ENCODE measurements at places on chromosomes 2 and 18.

- no peaks in the 10 kb centered on the region for H3K27me3 ChIP-seq
- no peaks in the 10 kb centered on the region for H3K4me1 ChIP-seq
- H3K36me3 ChIP-seq = no peaks in the 10 kb centered on the region
Observed at GRCh38 chr2:138779406-138779780, 797 bp downstream of the NXPH2 start.

DNA sequence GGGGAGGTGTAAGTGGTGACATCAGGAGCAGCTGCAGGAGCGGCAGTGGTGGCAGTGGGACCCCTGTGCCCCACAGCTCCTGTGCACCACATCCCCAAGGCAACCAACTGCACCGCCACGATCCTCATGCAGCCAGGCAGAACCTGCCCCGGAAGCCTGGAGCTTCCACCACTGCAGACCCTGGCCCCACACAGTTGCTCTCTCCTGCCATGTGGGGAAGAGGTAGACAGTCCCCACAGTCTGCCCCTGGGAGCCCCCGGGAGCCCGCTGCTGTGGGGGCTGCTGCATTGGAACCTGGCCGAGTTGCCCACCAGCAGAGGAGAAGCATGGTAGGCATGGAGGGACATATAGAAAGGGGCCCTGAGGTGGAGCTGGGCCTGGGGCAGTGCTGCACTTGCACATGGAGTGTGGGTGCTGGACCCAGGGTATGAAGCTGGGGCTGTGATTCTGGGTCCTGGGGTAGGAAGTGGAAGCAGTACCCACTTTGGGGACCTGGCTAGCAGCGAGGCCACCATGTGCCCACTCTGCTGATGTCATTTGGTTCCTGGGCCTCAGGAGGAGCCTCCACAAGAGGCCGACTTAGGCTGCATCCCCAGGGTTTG lies 623.3 kb upstream of the LRRTM4 start:
- H3K27me3 ChIP-seq = no peaks in the 10 kb centered on the region
- H3K36me3 ChIP-seq = no peaks in the 10 kb centered on the region
- no peak overlapping the region for H3K4me3 ChIP-seq
- no peak for DNase-seq

DNA sequence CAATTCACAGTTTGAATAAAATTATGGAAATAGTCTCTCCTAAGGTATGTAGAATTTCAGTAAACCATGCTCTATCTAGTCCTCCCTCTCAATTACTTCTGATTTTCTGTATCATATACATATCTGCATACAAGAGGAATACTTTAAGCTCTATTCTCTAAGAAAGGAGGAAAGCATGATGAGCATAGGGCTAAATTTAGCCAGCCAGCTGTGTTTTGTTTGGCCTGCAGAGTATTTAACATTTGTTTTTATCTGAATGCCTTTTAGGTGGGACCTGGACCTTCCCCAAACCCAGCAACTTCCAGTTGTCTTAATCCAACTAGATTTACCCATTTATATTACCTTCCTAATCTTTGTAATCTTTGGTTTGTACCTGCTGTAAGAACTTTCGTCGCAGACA lies 42.2 kb upstream of the FAM117B start:
- DNase-seq = no peak
- H3K4me3 ChIP-seq = no peak overlapping the region
- no peaks in the 10 kb centered on the region for H3K27me3 ChIP-seq
- H3K27ac ChIP-seq = no peak overlapping the region

DNA sequence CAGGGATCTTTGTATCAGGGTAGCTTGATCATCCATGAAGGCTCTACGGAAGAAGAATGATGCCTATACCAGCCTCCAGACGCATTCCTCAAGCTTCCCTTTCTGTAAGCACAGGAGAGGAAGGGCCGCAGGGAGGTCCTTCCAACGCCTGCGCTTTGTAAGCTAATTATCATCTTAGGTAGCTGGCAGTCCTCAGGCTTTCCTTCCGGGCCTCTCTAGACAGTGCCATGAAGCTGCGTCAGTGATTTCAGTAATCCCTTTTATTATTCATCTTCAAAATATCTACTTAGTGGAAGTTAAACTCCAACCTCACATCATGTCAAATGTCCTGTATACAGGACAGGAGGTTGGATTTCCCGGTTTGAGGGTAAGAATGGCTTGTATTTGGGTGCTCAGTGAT lies 92.3 kb downstream of the ETAA1 start:
- H3K27me3 ChIP-seq = no peaks in the 10 kb centered on the region
- no peaks in the 10 kb centered on the region for H3K4me1 ChIP-seq
- no peak for DNase-seq

GRCh38 chr2:7023542-7023941 lies 106.3 kb downstream of the RNF144A start:
- H3K4me3 ChIP-seq = no peak overlapping the region
- no peaks in the 10 kb centered on the region for H3K36me3 ChIP-seq
- H3K27me3 ChIP-seq = no peaks in the 10 kb centered on the region
- peaks cover 6% of the 10 kb centered on the region for H3K4me1 ChIP-seq
- no peak overlapping the region for H3K27ac ChIP-seq
- DNase-seq = peak; percentile 61

DNA sequence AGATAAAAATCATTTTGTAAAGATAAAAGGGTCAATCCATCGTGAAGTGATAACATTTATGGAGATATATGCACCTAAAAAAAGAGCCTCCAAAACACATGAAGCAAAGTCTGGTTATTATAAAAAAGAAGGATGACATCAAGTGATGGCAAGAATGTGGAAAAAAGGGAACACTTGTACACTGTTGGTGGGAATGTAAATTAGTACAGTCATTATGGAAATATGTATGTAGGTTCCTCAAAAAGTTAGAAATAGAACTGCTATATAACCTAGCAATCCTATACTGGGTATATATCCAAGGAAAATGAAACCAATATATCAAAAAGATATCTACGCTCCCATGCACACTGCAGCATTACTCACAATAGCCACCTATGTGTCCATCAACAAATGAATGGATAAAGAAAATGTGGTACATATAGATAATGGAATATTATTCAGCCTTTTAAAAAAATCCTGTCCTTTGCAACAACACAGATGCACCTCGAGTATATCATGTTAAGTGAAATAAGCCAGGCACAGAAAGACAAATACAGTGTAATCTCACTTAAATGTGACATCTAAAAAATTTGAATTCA lies 28.9 kb downstream of the ABCB11 start:
- DNase-seq = no peak
- H3K4me3 ChIP-seq = no peak overlapping the region
- no peaks in the 10 kb centered on the region for H3K4me1 ChIP-seq
- H3K27me3 ChIP-seq = no peaks in the 10 kb centered on the region
- H3K36me3 ChIP-seq = no peaks in the 10 kb centered on the region

GRCh38 chr18:8762968-8763367 lies 57.6 kb downstream of the MTCL1 start:
- no peaks in the 10 kb centered on the region for H3K27me3 ChIP-seq

DNA sequence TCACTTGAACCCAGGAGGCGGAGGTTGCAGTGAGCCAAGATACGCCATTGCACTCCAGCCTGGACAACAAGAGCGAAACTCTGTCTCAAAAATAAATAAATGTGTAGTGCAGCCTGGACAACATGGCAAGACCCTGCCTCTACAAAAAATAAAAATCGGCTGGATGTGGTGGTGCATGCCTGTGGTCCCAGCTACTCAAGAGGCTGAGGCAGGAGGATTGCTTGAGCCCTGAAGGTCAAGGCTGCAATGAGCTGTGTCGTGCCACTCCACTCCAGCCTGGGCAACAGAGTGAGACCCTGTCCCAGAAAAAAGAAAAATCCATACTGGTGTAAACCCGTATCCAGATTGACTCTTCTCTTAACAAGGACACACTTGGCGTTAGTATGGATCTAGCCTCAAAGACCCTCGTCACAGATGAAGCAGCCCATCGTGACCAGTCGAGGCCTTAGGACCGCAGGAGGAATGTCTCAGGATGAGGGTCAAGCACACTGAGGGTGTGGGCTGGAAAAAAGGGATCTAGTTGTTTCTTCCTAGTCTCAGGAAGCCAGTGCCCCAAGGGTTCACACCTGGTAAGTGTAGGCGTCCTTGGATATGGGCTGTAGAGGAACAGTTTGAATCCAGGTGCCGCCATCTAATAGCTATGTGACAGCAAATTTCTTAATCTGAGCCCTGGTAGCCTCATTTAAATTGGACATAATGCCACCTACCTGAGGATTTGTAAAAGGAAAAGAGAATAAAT lies 4.0 kb upstream of the GPBAR1 start:
- no peaks in the 10 kb centered on the region for H3K36me3 ChIP-seq
- H3K27ac ChIP-seq = no peak overlapping the region
- peaks cover 17% of the 10 kb centered on the region for H3K4me1 ChIP-seq
- DNase-seq = no peak

GRCh38 chr2:137091704-137092103 lies 326.4 kb downstream of the THSD7B start:
- DNase-seq = no peak
- H3K4me3 ChIP-seq = no peak overlapping the region
- no peak overlapping the region for H3K27ac ChIP-seq
- H3K36me3 ChIP-seq = no peaks in the 10 kb centered on the region
- no peaks in the 10 kb centered on the region for H3K4me1 ChIP-seq

- DNase-seq = no peak
- H3K27me3 ChIP-seq = no peaks in the 10 kb centered on the region
- no peaks in the 10 kb centered on the region for H3K4me1 ChIP-seq
Observed at GRCh38 chr2:101837354-101837753, 139.8 kb downstream of the MAP4K4 start.

GRCh38 chr2:158181171-158181570 lies 79.5 kb downstream of the UPP2 start:
- no peaks in the 10 kb centered on the region for H3K4me1 ChIP-seq
- DNase-seq = no peak
- H3K27me3 ChIP-seq = no peaks in the 10 kb centered on the region
- no peaks in the 10 kb centered on the region for H3K36me3 ChIP-seq
- H3K4me3 ChIP-seq = no peak overlapping the region

DNA sequence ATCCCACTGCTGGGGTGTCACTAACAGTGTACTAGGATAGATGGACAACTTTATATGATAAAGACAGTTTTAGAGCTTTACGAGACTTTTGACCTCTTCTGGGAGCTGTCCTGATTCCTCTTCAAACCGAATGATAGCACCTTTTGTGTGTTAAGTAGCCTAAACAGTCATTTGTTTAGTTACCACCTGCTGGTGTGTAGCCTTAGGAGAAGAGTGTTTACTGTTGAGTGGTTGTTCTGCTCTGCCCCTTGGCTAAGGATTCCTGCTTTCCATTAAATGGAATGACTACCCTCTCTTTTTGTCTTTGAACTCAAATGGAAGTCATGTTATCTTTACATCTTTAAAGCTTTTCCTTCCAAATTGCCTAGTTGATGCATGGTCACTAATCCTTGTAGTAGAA lies 28.0 kb upstream of the MGAT5 start:
- DNase-seq = no peak
- no peak overlapping the region for H3K27ac ChIP-seq
- no peaks in the 10 kb centered on the region for H3K27me3 ChIP-seq

GRCh38 chr2:201965550-201965949 lies 68.1 kb upstream of the FZD7 start:
- DNase-seq = no peak
- H3K4me3 ChIP-seq = no peak overlapping the region
- no peaks in the 10 kb centered on the region for H3K4me1 ChIP-seq
- no peaks in the 10 kb centered on the region for H3K27me3 ChIP-seq

DNA sequence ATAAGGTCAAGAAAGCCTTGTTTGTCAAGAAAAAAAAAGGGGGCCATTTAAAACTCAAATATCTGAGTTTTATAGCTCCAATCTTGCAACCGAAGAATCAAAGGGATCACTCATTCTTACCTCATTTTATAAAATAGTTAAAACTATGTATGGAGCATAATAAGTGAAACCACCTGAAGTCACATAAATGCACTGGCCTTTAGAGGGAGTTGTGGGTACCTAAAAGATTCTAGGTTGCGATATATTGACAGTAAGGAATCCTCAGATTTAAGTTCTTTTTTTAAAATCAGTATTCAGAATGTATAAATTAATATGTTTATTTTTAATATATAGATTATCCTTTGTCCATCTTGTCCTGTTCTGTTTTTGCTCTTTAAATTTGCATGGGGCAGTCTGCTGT lies 3.4 kb downstream of the ARHGAP28 start:
- no peak for DNase-seq
- no peak overlapping the region for H3K27ac ChIP-seq
- H3K27me3 ChIP-seq = no peaks in the 10 kb centered on the region
- peaks cover 11% of the 10 kb centered on the region for H3K4me1 ChIP-seq

DNA sequence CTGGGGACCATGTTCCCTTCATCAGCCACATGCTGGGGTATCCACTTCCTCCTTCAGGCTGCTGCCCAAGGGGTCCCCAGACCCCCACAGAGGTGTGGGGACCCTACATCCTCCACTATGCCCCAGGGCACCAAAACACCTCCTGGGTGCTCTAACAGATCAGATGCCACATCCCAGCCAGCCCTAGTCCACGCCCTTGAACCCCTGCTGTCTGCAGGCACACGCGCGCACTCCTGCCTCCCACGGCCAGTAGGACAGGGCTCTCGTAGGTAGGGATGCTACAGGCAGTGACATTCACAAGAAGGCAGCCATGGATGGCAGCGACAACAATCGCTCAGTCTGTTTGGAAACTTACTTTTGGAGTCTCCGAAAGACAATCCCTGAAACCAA lies 3.0 kb upstream of the GPC1 start:
- H3K4me1 ChIP-seq = peaks cover 8% of the 10 kb centered on the region
- no peaks in the 10 kb centered on the region for H3K27me3 ChIP-seq
- peak; percentile 26 for DNase-seq
- H3K36me3 ChIP-seq = no peaks in the 10 kb centered on the region

- H3K27ac ChIP-seq = no peak overlapping the region
- no peak for DNase-seq
- no peaks in the 10 kb centered on the region for H3K27me3 ChIP-seq
- no peaks in the 10 kb centered on the region for H3K4me1 ChIP-seq
- H3K36me3 ChIP-seq = no peaks in the 10 kb centered on the region
Observed at GRCh38 chr2:232772531-232772930, 3.8 kb downstream of the KCNJ13 start.

DNA sequence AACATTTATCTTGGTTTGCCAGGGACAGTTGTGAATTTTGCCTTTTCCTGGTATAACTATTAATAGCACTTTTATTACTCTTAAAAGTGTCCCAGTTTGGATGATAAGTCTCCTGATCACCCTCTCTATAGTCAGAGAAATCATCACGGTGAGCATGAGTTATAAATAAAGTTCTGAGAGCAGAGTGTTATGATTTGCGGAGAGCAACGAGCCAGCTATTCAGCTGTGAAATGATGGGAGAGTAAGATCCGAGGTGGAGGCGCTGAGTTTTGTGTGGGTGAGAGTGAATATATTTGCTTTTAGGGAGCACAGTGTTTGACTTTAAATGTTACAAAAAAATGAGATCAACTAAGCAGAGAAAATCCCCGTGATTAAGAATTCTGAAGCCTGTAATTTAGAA lies 179.6 kb downstream of the DSC3 start:
- H3K27ac ChIP-seq = no peak overlapping the region
- H3K4me1 ChIP-seq = no peaks in the 10 kb centered on the region
- no peaks in the 10 kb centered on the region for H3K36me3 ChIP-seq
- no peaks in the 10 kb centered on the region for H3K27me3 ChIP-seq

- DNase-seq = no peak
- H3K27me3 ChIP-seq = no peaks in the 10 kb centered on the region
- H3K27ac ChIP-seq = no peak overlapping the region
- no peak overlapping the region for H3K4me3 ChIP-seq
Observed at GRCh38 chr2:241606186-241606585, 30.8 kb downstream of the THAP4 start.

GRCh38 chr2:62426154-62426912 lies 79.7 kb downstream of the TMEM17 start:
- no peak for DNase-seq
- H3K4me1 ChIP-seq = no peaks in the 10 kb centered on the region
- no peak overlapping the region for H3K27ac ChIP-seq
- H3K27me3 ChIP-seq = no peaks in the 10 kb centered on the region
- H3K36me3 ChIP-seq = no peaks in the 10 kb centered on the region
- no peak overlapping the region for H3K4me3 ChIP-seq

Measured in ovary (tissue), 10 donors.